ENCODE measurements at places on chromosomes 1 and 21.
A peak's percentile ranks its signal among the peaks of the same experiment; 100 is the strongest.

DNA sequence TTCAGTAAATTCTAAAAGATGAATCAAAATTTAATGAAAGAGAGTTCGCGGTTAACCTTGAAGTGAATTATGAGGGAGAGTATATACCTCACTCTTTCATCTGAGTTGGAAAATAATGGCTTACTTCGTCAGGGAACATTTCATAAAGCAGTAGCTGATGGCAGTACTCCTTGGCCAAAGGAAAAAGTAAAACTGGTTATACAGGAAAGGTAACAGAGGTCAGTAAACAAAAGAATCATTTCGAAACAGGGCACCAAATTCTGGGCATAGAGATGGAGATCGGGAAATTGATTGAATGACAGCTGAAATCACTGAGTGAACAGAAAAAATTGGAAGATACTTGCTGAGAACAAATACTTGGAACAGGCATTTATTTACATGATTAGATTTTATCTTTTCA lies 199.0 kb downstream of the OLFM3 start:
- no peak for DNase-seq

DNA sequence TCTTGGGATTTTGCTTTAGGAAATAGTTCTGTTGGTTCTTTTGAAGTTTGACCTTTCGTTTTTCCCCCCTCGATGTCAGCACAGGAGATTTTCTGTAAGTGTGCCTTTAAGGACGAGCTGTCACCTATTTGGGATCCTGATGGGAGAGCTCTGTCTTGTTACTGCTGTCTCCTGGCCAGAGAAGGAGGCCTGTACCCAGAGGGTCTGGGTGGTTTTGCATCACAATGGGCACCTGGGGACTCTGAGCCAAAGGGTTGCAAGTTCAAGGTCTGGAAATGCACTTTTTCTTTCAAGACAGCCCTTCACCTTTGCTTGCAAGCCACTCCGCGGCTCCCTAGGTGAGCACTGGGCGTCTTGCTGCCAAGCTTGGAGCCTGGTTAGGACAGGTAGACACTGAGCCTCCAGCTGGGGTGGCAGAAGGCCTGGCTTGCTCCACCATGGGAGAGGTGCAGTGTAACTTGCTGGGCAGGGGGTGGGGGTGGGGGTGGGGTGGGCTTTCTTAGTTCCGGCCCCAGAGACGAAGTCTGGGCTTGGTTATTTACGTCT lies 2.9 kb downstream of the AJAP1 start:
- DNase-seq, result no peak

DNA sequence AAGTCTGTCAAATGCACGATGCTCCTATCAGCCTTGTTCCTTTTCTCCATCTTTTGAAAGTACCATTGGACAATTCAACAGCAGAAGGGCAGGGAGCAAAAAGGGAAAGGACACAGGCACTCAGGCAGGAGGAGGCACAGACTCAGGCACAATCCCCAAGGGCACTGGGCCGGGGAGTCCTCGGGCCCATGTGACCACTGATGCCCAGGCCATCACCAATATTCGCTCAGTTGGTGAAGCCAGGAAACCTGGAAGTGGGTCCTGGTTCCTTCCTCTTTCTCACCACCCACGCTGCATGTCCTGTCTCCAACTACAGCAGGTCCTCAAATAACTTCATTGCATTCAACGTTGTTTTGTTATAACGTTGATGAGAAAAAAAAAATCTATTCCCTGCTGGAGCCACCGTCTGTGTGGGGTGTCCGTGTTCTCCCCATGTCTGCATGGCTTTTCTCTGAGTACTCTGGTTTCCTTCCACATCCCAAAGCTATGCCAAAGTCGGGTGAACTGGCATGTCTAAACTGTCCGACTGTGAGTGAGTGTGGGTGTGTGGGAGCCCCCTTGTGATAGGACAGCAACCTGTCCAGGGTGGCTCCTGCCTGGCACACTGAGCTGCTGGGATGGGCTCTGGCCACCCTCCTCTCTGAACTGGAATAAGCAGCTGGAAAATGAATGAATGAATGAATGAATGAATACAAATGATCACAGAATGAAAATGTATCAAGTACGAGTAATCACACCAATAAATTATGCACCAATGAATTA lies 12.5 kb downstream of the NID1 start:
- DNase-seq, result no peak

DNA sequence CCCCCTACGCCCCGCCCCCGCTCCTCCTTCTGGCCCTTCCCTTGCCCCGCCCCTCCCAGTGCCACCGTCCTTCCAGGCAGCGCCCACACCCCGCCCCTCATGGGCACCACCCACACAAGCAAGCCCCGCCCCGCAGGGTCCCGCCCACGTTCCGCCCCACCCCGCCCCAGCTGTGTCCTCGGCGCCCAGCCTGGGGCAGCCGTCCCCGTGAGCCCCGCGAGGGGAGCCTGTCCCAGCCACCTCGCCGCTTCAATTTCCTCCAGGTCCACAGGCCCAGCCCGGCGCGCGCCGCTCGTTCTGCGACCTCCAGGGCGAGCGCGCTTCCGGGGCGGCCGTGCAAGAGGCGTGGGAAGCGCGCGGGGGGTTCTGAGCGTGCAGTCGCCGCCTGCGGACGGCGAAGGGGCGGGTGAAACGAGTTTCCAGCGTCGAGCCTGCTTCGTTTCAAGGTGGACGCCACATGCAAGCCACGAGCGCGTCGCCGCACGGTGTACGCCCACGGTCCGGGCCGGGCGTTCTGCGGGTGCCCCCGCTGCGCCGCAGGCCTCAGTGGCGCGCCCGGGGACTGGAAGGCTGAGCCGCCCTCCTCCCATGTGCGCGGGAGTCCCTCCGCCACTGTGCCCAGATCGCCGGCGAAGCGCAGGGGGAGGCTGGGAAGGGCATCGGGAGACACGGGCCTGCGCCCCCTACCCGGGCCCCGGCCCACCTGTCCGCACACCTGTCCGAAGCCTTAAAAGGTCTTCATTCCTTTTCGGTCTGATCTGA lies 10.8 kb upstream of the FAAP20 start:
- peak; percentile 96 for DNase-seq

DNA sequence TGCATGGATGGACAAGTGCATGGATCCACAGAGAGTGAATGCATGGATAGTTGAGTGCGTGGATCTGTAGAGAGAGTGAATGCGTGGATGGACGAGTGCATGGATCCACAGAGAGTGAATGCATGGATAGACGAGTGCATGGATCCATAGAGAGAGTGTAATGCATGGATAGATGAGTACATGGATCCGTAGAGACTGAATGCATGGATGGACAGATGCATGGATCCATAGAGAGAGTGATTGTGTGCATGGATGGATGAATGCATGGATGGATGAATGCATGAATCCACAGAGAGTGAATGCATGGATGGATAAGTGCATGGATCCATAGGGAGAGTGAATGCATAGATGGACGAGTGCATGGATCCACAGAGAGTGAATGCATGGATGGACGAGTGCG lies 153.8 kb downstream of the PCBP3 start:
- DNase-seq, result no peak

- DNase-seq, result no peak
These were observed 5.2 kb downstream of the SNAP47 start for GRCh38 chr1:227740401-227740960.

DNA sequence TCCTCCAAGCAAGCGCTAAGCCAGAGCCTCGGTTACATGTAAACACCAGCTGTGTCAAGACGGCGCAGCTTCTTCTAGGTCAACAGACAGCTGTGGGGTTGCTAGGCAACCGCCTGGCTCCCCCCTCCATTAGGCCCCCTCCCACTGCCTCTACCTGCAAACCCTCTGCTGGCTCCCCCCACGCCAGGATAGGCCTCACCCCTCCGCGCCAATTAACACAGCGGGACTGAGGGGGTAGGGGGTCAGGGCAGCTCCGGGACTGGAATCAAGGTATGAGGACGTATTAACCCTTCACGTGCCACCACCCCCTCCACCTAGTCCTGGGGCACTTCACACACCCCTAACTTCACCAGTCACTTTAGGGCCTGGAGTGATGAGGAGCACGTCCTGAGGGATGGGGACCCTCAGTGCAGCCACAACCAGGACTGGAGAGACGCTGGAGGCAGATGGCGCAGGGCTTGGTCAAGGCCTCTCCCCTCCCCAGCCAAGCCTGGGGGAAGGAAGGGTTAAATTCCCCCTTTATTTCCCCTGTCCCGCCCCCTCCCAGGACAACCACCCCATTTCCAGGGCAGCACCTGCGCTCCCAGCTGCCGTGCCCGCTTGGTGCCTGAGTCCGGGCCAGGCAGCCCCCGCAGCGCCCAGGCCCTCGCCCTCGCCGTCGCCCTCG lies 37.4 kb upstream of the WASF2 start:
- no peak for DNase-seq

DNA sequence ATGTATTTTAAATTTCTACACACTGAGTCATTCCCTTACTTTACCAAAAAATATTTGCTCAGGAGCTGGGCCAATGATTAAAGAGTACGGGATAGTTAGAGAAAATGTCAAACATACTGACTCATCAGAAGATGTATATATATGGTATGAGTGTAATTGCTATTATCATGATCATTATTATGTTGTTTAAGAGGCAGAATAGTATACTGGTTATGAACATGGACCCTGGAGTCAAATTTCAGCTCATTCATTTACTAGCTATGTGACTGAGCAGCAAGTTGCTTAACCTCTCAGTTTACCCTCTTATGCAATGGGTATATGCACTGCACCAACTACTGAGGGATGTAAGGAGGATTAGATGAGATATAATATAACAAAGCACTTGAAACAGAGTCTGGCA lies 41.2 kb upstream of the USH2A start:
- no peak for DNase-seq

DNA sequence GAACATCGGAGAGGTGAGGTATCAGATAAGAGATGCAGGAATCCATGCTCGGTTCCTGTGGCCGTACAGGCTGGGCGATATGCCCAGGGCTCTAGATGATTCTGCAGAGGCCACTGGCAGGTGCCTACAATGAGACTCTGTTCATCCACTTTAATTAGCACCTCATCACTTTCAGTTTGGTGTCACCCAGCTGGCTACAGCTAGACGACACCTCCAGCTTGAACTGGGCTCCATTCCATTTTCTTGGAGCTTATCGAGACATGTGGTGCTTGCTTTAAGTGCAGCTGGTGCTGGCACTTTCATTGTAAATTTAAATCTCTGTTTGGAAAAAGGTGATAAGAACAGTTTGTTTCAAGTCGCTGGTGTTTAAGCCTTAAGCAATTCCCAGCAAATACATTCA lies 322.5 kb upstream of the ADGRL2 start:
- DNase-seq, result no peak

DNA sequence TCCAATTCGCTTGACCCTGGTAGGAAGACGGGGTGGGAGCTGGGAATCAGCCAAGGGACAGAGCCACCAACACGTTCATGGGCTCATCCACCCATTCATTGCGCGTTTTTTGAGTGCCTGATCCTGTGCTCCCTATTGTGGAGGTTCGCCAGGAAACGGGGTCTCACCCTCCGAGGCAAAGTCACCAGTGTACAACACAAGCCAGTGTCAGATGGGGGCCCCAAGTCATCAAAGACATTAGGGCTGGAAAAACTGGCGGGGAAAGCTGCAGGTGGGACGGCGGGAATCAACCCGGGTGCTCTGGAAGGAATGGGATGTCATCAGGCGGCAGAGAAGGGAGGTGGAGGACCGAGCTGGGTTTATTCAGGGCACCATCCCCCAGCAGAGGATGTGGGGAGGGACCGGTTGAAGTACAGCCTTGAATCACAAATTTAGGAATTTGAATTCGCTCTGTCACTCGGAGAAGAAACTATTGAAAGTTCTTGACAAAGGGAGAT lies 667 bp upstream of the NID1 start:
- DNase-seq, result no peak

DNA sequence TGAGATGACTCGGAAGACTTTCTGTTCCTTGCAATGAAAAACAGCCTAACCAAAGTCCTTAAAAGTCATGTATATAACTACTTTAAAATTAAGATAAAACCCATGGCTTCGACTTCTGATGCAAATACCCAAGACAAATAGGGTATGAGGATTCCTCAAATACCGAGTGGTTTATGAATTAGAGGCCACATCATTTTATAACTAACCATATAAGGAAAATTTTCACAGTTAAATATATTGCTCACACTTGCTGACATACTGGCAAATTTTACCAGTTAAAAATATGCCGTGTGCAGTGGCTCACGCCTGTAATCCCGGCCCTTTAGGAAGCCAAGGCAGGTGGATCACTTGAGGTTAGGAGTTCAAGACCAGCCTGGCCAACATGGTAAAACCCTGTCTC lies 5.4 kb downstream of the RERE start:
- DNase-seq, result no peak

DNA sequence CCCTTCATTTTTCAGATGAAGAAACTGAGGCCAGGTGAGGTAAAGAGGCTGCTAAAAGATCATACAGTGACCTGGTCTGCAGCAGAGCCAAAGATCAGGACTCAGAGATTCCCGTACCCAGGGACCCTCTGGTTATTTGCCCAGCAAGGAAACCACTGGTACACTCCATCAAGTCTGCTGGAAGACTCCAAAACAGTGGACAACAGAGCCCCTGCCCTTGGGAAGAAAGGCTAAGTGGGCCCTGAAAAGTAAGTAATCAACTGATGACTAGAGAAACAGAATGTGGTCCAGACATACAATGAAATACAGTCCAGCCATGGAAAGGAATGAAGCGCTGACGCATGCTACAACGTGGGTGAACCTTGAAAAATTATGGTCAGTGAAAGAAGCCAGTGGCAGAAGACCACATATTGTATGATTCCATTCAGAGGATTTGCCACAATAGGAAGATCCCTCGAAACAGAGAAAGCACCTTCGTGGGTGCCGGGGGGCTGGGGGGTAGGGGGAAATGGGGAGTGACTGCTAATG lies 106.4 kb downstream of the ETS2 start:
- DNase-seq, result no peak

DNA sequence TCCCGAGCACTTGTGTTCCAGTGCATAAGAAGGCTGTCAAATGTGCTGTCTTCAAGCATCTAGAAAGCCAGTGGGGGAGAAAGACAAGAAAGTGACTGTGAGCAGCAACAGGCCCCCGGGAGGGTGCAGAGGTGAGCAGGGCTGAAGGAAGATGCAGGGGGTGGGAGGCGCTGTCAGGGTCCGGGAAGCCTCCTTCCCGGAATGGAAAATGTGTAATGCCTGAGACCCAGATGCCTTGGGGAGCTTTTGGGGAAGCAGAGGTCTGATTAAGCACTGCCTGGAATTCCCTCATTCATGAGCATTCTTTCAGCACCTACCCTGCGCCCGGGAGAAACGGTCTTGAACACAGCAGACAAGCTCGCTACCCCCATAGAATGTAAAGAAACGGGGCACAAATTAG lies 1.3 kb downstream of the NPHP4 start:
- no peak for DNase-seq

- peak; percentile 63 for DNase-seq
These were observed 556.8 kb downstream of the PTPRU start for GRCh38 chr1:29793101-29793546.

- no peak for DNase-seq
These were observed 552.5 kb upstream of the ADAMTS5 start for GRCh38 chr21:27519361-27519760.

GRCh38 chr1:233281711-233282581 lies 13.6 kb downstream of the PCNX2 start:
- DNase-seq, result no peak

Measured in stimulated activated effector memory CD8-positive, alpha-beta T cell treated with anti-CD3 and anti-CD28 coated beads, Interleukin-12 subunit alpha, Interleukin-12 subunit beta, amount 100 ng/mL, for 72 hours (primary cell).